Neuronal stem cell (in vitro differentiated cells): ENCODE measurements at places on chromosomes 5 and 9.
A peak's percentile ranks its signal among the peaks of the same experiment; 100 is the strongest.

DNA sequence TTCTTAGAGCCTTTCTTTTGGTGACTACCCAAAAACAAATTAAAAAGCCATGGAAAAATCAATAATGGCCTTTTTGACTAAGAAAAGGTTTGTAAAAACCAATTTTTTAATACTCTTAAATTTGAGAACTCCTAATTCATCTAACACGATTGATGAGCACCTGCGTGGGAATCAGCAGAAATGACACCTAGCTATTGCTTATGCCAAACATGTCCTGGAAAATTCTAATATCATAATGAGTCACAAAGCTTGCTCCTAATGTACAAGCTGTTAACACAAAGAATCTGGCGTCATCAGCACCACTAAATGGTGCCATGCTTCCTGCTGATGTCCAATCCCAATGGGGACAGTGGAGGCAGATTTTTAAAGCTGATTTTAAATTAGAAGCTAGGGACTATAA is 146.2 kb upstream of the LRRTM2 start:
- no peak for DNase-seq

DNA sequence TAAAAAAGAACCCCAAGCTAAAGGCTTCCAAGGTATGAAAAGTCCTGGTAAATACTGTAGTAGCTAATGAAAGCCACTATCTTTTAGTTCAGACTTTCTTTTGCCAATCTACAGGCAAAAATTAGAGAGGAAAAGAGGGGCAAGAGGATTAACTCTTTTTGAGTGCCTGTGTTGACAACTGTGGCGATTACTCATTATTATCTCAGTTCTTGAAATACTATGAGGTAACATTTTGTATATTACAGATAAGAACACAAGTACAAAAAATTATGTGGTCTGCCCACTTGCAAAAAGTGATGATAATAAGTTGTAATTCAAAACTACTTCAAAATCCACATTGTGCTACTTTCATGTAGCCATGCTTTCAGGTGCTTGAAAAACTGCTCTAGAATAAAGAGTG is 144.0 kb downstream of the DTWD2 start:
- no peak for DNase-seq

GRCh38 chr9:123710299-123710698 is 219.6 kb downstream of the DENND1A start:
- DNase-seq, result no peak

GRCh38 chr9:96779089-96779488 is 1.2 kb upstream of the ZNF510 start:
- DNase-seq, result no peak

DNA sequence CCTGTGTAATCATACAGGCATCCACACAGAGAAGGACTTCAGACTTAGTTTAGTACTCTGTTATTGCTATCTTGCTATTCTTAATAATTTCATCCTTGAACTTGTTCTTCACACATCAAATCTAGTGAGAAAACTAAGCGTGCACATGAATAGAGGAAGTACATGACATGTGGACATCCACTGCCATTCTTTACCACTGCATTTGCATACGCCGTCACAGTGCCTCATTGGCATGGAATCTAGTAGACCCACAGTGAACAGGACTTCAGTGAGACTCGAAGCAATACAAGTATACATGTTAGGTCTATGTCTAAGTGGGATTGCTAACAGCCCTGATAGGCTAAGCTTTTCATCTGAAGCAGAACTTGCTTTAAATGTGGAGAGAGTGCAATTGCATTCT is 592.1 kb downstream of the TLE4 start:
- no peak for DNase-seq

DNA sequence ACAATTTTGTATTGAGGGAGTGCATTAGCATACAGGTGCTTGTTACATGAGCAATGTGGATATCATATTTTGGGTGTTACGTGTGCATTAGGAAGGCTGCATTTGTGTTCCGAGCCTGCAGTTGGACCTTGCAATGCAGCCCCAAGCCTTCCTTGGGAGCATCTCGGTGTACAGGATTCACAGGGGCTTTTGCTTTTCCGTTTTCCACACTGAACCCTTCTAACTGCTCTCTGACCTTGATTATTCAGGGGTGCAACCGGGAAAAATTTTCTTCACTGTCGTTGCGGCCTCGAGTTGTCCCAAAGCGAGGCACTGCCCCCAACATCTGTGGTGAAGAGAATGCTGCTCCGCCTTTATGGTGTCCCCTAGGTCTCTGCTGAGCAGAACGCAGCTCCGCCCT is 80.1 kb upstream of the PLEKHG4B start:
- no peak for DNase-seq

- peak; percentile 72 for DNase-seq
Observed at GRCh38 chr9:84937180-84937579, 267.7 kb downstream of the NTRK2 start.

GRCh38 chr5:86865256-86865785 is 247.6 kb downstream of the COX7C start:
- DNase-seq, result no peak

DNA sequence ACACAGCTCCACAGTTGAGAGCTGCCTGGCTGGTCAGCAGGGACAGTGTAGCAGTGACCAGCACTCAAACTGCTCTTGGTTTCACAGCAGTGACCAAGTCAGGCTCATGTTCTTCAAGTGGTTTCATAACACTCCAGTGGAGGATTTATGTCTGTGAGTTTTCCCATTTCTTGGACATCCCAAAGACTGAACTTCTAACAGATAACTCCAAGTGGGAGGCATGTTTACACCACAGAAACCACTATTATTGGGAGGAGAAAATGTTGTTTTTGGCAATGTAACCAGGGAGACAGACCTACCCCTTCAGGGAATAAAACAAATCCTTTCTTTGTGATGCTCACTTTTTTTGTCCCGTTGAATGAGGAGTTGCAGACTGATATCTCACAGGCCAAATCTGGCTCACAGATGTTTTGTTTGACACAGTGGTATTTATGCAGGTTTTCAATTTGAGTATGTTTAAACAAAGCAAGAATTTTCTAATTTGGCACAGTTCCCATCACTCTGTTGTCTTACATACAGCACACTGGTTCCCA is 141.5 kb downstream of the RMI1 start:
- DNase-seq, result no peak

DNA sequence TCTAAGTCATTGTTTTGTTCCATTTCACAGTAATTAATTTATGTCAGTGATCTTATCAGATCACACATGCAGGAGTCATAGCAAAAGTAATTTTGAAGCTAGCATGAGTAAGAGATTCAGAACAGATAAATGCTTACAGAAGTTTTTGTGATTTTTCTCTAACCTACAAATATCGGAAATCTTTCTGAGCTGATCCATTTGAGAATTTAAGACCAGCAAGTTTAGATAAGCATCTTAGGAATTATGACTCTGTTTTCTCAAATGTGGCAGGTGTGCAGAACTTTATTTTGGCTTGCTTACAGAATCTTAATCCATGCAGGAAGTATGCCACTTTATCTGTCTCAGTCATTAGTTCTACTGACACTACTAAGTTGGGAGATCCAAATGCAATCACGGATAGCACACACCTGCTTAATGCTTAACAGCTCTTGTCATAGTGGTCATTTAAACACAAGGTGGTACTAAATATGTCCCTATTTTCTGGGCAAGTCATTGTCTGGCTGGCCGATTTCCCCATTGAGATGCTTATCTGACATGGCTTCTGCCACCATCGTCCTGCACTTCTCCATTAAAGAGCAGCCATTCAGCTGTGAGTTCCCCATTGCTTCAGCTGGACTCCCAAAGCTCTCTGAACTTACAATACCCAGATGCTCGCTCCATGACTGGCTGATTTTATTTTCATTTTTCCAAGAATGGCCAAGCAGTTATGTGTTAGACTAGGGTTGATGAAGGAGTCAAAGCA is 305.4 kb upstream of the NUDT12 start:
- no peak for DNase-seq

GRCh38 chr5:114184006-114184405 is 177.9 kb upstream of the KCNN2 start:
- DNase-seq, result no peak

DNA sequence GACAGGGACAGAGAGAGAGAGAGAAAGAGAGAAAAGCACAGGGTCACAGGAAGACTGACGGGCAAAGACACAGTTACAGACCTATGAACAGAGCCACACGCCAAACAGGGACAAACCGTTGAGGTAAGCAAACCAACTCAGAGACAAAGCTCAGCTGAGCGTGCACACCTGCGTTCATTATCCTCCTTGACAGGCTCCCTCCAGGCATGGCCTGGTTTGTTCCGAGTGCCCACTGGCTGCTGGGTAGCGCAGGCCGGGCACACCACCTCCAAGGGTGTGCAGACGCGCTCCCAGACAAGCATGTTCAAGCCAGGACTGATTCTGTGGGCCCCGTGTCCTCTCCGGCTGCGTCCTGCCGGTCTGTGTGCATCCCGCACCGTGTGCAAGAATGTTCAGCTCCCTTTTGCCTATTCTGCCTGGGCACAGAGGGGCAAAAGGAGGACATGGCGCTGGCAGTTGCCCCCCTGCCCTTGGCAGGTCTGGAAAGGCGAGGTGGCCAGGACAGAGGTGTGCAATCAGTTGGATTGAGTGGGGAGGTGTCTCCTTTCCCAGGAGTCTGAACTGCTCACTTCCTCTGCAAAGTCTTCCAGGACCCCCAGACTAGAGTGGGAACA is 467 bp upstream of the SMIM32 start:
- DNase-seq, result no peak

GRCh38 chr9:94909250-94909894 is 182.9 kb downstream of the AOPEP start:
- no peak for DNase-seq

DNA sequence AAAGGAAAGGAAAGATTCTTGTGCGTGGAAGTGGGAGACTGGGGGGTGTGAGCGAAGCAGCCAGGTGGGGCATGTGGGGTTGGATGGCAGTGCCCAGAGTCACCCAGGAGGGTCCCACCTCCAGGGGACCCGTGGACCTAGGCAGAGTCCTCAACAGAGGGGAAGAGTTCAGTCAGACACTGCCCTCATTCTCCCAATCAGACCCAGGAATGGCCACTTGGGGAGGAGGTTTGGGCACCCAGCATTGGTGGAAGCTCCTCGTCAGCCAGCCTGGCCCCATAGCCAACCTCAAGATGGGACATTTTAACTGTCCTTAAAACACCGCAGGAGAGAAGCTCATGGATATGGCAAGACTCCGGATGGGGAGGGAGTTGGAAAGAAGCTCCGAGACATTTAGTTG is 21.9 kb upstream of the LAMC3 start:
- DNase-seq, result no peak

GRCh38 chr5:55935371-55935770 is 59.4 kb downstream of the IL6ST start:
- no peak for DNase-seq

DNA sequence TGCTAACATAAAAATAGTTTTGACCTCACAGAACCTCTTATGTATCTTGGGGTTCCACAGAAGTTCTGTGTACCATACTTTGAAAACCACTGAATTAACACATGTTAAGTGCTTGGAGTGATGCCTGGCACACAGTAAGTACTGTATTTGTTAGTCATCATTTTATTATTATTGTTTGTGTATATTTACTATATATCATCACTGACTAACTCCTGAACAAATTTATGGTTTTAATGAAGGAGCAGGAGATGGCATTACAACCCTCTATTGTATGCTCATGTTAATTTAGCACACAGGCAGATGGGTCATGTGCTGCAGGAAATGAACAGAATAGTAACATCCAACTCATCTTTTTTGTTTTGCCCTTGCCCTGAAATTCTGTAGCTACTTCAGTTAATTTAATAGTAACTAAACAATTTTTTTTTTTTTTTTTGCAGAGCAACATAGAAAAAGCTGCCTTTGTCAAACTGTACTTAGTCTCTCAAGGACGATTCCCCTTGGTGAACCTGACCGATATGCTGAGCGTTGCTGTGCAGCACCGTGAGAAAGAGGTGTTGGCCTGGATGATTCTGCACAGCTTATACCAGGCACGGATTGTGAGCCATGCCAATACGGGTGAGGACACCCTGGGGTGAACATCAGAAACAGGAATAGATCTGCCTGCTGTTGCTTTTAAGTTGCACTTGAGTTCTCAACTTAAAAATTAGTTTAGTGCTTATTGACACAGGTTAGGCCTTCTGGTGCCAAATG is 45.4 kb downstream of the HACD4 start:
- DNase-seq, result no peak

- no peak for DNase-seq
Observed at GRCh38 chr5:139413963-139414362, 10.1 kb upstream of the SPATA24 start.

- no peak for DNase-seq
Observed at GRCh38 chr9:32986971-32987370, 14.5 kb downstream of the APTX start.

DNA sequence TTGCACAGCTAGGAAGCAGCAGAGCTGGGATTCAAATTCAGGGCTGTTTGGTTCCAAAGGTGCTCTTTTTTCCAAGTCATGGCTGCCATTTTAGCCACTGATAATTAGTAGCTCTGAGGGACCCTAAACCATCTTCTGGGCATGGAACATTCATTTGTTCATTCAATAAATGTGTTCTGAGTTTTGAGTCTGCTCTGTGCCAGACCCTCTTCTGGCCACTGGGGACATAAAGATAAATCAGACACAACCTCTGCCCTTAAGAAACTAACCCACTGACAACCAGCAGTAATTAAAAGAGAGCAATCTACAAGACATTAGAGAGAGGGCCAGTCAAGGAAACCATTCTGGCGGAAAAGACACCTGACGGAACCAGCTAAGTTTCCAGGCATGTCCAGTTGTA is 2.0 kb upstream of the CPEB4 start:
- DNase-seq, result no peak

GRCh38 chr9:115964710-115965347 is 188.8 kb upstream of the PAPPA start:
- no peak for DNase-seq

DNA sequence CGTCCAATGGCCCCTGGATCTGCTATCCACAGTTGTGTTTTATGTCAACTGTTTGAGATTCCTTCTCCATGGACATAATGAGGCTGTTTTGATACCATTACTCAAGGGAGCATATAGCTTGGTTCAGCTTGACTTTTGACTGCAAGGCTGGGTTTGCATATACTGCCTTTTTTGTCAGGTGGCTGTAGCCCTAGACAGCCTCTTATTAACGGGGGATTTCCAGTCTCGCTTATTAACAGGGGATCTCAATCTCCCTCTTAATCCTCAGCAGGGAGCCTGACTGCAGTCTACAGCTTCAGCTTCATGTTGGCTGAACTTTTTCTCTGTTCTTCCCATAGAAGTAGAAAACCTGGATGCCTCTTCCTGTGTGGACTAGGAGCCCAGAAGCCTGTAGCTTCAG is 73.7 kb upstream of the TNC start:
- DNase-seq, result no peak
